ENCODE measurements at places on chromosomes 6 and 20. TPM values are rescaled to one million over a fixed set of nuclear protein-coding genes. Genes with fewer than 3 reads are reported as not detected.

DNA sequence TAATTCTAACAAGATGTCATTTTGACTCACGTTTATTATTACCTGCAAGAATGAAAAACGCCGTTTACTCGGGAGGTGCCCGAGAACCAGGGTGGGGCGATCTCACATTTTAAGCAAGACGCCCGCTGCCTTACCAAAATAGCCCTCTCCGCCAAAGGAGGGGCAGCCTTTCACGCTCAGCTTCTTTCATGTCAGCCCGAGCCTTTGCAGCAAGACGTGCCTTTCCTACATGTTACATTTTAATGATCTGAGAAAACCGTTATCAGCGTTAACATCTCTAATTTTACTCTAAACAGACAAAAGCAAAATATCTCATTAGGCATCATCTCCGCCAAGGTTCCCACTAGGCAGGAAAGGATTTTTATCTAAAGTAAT is 2.0 kb downstream of the BACH2 start:
- peak; percentile 47 for DNase-seq

- no peak for DNase-seq
These were observed 145.7 kb downstream of the RIMS1 start for GRCh38 chr6:72032086-72032485.

GRCh38 chr6:170022827-170023619 is 267.9 kb downstream of the DLL1 start:
- peak; percentile 60 for DNase-seq

DNA sequence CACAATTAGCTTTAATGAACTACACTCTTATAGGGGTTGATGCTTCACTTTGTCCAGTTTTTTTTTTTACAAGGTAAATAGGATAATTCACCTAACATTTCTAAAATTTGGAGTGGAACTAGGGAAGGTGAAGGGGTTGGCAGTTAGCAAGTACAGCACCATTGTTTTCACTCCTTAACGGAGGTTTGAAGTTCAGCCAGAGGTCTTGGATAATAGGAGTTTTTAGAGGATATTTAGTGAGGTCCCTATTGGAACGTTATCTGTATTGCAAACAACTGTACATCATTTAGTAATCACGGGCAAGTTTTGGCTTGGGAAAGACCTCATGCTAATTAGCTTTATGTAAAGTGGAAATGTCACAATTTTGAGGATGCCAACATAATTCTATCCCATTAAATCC is 52.3 kb upstream of the TBX18 start:
- DNase-seq: peak; percentile 70

DNA sequence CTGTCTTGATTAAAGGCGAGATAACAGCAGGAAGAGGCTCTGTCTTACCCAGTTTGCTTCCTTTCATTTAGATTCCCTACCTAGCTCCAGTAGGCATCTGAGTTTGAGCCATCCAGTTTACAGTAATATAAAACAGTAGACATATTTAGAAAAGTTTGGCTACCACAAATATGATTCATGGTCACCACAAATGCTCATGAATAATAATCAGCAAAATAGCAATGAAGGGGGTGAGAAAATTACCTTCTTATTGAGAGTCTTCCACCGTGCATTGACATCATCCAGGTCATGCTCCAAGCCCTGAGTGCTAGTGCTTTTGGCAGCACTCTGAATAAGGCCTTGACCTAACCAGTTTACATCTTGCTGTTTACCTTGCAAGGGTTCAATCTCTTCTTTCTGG is 106.2 kb downstream of the DST start:
- DNase-seq: no peak

- no peak for DNase-seq
These were observed 13.7 kb downstream of the MDN1 start for GRCh38 chr6:89805814-89806371.

DNA sequence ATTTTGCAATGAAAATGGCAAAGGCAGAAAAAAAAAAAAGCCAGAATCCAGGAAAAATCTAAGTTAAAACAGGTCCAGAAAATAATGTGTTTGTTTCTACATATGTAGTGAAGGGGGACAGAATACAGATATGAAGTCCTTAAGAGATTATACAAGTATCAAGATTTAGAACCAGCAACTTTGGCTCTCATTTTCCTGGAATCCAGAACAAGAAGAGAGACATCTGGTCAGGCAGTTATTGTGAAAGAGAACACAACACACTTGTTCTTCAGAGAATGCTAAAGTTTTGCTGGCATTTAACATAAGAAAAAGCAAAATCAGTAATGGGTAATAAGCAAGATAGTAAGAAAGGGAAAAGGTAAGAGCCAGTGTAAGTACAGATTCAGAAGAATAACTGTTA is 21.1 kb downstream of the BAG2 start:
- DNase-seq: no peak

DNA sequence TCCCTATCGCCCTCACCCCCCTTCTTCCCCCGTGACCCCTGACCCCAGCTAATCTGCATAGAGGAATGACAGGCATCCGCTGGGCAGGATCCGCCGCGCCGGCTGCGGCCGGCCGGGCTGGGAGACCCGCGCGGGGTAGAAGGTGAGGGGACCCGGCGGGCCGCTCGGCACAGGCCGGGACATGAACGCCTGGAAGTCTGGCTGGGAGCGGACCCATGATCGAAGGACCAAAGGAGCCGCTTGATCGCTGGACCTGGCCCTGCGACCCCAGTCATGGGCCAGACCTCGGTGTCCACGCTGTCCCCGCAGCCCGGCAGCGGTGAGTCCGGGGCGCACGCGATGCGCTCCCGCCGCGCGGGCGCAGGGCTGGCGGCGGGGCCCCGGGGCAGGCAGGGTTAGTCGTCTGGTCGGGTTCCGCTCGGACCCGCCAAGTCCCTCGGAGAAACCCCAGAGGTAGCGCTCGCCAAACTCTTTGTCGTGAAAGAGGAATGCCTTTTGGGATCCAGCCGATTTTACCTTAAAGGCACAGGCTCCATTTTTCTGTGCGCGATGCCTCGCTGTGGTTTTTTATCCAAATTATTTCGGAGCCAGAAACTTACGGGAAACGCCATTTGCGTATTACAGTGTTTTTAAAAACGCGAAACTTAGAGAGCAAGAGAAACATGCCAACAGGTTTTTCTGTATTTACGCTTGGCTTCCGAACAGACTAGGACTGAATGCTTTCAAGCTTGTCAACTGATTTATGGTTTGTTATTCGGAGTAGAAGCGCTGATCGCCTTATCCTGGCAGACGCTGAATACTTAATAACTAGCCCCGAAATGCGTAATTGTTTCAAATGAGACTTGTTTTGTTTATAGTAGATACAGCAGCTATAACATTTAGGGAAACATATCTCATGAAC is at the start of gene PHACTR2:
TSS of gene PHACTR2 (plus strand) at position 75 of the 901 bp plus-strand sequence. CDS start at position 274, 199 bp downstream.
- peak; percentile 98 for DNase-seq

DNA sequence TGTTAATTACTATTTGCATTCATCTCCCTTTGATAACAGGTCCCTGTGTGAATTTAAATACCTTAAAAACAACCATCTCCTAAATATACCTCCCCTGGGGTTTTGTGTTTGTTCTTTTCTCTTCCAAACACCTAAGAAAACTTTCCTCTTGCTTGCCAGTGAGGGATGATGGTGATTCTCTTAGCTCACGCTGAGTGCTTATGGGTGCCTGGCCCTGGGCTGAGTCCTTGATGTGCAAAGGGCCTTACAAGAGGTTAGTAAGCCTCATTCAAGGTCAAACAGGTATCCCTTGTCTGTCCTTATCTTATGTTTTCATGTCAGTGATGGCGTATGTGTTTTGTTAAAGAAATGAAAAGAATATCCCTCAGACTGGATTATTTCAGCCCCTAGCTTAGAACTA is 76.3 kb downstream of the SYCP2L start:
- no peak for DNase-seq

DNA sequence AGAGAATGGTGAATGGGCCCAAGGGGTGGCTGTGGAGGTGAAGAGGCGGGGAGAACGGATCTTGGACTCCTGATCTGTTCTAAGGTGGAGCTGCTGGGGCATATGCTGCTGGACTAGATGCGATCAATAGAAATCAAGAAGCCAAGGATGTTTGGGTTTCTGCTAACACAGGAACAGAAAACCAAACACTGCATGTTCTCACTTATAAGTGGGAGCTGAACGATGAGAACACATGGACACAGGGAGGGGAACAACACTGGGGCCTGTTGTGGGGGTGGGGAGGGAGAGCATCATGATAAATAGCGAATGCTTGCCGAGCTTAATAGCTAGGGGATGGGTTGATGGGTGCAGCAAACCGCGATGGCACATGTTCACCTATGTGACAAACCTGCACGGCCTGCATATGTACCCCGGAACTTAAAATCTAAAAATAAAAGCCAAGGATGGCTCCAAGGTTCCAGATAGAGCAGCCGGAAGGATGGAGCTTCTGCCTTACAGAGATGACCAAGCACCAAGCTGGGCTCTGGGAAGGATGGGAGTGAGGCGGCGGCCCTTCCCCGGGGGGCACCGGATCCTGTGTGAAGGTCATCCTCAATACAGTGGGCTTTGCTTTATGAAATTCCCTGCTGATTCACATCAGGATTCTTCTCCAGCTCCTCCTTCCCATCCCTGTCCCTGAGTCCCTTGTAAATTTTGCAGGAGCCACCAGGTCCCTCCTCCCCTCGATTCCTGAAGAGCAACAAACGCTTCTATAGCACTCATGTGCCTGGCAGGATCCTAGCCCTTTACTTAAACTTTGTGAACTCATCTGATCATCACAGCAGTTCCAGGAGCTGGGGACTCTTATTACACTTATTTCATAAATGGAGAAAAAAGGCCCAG is 109.2 kb upstream of the PTPN1 start:
- no peak for DNase-seq

Gene DAAM2
- 25.8 TPM for total RNA-seq

DNA sequence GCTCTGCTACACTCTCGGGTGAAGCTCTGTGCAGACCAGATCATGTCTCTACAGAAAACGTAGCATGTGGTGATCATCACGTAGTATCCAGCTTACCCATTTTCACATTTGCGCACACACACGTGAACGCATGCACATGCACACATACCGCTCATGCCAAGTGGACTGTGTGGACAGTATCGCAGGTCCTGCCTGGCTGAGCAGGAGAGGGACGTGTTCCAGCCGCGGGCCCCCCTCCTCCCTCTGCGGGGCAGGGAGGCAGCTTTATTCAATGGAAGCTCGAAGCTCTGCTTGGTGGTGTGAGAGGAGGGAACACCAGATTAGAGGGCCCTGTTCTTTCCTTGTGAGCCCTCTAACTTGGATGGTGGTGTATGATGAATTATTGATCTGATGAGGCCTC is 51.1 kb downstream of the CDH26 start:
- no peak for DNase-seq

DNA sequence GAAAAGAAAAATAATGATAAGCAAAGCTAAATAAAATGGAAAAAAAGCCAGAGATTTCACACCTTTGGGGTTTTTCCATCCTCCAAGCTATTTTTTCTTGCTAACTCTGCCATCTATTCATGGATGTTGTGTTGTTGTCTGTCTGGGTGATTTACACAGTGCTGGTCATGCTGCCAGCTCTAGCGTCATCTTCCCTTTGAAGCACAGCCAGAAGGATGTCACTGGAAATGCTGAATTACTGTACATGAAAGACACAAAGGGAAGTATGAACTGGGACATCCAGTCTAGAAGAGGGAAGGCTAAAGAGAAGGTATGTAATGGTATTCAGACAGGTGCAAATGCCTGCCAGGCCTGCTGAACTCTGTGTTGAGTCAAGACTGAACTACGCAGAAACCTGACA is 241.9 kb upstream of the STXBP5 start:
- DNase-seq: peak; percentile 45

All from muscle of leg (tissue), 16 donors.